Ovary (tissue), 10 donors: ENCODE measurements at places on chromosomes 2 and 18.

- no peak for DNase-seq
These were observed 26.4 kb upstream of the TFPI start for GRCh38 chr2:187580462-187581124.

DNA sequence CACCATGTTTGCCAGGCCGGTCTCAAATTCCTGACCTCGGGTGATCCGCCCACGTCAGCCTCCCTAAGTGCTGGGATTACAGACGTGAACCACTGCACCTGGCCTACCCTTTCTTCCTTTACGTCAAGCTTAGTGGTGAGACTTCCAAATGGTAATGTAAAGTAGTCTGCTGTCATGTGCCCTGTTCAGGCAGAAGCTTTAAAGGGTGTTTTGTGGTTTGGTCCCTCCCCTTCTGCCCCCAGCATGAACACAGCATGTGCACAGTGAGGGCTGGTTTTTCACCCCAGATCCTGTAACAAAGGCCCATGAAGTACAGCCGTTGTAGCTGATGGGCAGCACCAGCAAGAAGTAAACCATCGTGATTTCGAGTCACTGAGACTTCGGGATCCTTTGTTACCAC, 2.7 kb upstream of the DTYMK start:
- no peak for DNase-seq

DNA sequence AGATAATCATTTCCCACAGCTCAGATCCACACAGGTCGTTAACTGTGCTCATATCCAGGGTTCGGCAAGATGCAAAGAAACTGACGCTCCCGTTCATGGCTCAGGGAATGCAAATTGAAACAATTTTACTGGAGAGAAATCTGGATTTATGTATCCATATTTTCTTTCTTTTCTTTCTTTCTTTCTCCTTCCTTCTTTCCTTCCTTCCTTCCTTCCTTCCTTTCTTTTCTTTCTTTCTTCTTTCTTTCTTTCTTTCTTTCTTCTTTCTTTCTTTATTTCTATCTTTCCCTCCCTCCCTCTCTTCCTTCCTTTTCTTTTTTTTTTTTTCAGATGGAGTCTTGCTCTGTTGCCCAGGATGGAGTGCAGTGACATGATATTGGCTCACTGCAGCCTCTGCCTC, 20.0 kb upstream of the POMC start:
- DNase-seq, result no peak

- no peak for DNase-seq
These were observed 40.2 kb downstream of the ALK start for GRCh38 chr2:29881089-29881730.

- DNase-seq, result no peak
These were observed 132.1 kb downstream of the TCF4 start for GRCh38 chr18:55455938-55456337.

DNA sequence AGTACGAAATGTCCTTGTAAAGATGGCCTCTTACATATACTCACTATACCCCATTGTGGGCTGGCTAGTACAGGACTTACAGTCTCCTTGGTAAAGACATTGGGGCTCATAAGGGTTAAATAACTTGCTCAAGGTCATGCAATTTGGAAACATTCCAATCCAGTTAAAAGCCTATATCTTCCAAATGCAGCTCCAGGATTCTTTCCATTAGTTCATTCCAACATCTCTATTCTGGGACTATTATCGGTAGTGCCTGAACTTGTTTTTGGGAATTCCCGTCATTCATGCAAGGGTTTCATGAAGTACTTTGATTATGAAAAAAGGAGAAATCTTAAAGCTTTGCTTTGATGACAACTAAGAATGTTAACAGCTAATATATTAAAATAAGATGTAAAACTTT, 99.2 kb upstream of the SLC8A1 start:
- DNase-seq, result no peak

- DNase-seq, result no peak
These were observed 82.3 kb downstream of the TFCP2L1 start for GRCh38 chr2:121202541-121203310.

GRCh38 chr2:157364257-157364974, 38.8 kb upstream of the ERMN start:
- DNase-seq, result no peak

DNA sequence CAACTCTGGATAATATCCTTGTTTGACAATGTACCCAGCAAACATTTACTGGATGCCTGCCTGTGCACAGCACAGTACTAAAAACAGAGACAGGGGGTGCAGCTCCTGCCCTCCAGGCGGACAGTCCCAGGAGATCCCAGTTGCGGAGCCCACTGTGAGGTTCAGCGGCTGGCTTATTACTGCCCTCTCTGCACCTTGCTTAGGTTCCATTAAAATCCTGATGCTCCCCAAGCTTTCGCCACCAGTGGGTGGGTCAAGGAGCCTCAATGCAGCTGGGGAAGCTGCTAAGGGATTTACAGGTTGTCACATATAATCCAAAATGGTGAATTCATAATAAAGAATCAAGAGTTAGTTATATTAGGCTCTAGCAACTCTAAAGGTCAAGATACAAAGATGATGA, 38.3 kb downstream of the CRACDL start:
- no peak for DNase-seq

DNA sequence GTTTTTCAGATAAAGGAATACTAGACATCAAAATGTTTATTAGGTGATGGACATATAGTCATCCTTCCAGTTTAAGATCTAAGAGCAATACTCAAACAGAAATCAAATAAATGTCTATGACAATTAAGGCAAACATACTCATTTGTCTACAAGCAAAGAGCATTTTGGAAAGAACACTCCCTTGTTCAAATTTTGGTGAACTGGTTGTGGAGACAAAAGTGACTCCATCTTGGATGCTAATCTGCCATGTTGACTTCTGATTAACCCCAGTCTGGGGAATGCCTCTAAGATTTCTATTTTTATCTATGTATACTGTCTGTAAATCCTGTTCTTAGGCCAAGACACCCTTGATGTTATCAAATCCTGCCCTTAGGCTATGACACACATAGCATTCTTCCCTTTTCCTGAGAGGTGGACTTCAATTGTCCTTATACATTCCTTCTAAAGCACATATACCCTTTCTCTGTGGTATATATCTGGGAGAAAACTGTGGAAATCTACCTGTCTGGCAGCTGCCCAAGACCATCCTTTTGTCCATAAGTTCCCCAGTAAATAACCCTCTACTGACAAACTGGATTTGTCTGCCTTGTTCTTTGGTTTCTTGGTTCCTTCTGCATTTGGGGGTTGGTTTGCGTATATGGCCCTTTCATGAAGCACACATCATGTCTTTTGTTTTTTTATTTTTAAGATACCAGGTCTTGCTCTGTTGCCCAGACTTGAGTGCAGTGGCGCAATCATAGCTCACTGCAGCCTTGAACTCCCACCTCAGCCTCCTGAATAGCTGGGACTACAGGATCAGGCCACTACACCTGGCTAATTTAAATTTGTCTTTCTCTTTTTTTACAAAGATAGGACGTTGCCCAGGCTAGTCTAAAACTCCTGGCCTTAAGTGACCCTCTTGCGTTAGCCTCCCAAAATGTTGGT, 12.5 kb upstream of the PLEKHM3 start:
- no peak for DNase-seq

DNA sequence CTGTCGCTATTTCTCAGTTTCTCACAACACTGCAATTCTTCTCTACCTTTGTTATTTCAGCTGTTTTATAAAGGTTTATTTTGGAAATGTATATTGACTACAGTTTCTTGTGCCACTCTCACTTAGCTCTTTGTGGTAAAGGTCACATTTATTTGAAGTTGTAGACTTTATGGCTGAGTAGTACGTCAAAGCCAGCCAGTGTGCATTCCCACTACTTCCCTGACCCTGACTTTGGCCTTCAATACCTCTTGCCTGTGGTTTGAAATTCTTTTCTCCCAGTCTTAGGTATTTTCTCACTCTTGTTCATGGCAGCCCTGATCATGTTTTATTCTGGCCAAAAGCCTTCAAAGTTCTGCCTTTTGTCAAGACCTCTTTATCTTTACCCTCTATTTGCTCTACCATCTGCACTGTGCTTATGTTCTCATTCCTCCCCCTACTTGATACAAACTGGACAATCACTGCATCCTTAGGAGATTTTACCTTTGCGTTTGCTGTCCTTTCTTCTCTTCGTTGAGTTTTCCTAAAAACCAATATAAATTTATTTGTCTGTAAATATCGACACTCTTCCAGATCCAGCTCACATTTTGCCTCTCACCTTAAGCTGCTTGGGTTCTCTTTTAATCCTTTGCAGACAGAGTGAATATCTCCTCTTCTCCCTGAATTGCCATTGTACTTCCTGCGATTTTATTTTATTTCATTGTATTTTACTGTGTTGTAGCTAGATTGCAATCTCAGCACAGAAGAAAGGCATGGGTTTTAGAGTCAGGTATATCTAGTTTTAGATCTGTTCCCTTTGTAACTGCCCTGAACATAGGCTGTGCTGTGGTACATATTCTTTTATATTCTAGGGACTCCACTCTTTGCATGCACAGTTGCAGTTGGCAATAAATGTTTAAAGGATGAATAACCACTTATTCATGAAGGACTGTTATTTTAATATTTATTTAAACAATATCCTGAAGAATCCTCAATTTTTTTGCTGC, 31.2 kb downstream of the GULP1 start:
- DNase-seq, result no peak

DNA sequence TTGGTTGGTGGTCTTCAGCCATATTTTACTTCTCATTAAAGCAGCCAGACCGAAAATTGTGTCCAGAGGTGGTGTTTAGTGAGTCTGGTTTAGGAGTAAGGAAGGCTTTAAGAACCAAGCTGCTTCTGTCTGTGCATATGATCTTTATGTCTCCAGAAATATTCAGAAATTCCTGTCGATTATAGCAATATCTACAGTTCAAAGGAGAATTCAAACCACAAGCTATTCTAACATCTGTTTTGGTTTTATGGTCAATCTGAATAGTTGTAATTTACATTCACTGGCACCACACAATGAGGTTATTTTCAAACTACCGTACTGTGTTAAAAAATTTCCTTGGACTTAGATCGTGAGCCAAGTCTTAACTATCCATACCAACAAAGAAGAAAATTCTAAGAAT, 11.3 kb downstream of the UPP2 start:
- DNase-seq, result no peak

- no peak for DNase-seq
These were observed 8.0 kb downstream of the NGEF start for GRCh38 chr2:233005096-233005495.

DNA sequence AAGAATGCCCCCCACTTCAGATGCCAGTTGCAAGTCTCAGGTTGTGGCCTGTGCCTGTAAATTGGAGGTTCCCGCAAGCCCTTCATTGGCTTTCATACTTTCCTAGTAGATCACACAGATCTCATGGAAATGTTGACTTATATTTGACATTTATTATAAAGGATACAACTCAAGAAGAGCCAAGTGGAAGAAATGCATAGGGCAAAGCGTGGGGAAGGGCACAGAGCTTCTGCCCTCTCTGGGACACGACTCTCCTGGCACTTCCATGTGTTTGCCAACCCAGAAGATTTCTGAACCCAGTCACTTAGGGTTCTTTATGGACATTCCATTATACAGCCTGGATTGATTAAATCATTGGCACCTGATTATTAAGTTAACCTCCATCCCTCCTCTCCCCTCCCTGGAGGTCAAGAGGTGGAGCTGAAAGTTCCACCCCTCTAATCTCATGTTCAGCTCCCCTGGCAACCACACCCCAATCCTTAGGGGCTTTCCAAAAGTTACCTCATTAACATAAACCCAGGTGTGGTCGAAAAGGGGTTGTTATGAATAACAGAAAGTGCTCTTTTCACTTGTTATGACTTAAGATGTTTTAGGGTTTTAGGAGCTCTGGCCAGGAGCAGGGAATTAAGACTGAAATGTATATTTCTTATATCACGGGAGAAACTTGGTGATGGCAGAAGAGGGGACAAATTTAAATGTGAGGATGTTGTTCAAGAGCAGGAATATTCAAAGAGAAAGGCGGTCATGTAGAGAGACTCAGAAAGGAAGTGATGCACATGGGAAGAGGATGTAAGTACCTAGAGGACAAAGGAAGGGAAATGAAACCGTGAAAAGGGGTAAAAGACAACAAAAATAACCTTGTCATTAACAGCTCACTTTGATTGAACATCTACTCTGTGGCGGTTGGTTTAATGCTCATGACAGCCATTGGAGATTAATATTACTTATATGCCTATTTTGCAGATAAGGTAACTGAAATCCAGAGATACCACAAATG, 31.8 kb downstream of the SP100 start:
- no peak for DNase-seq

GRCh38 chr18:892316-892715, 12.4 kb upstream of the ADCYAP1 start:
- DNase-seq, result no peak

- no peak for DNase-seq
These were observed 697 bp downstream of the ITGA4 start for GRCh38 chr2:181457741-181458425.
